ENCODE measurements at places on chromosomes 12 and 14.
A peak's percentile ranks its signal among the peaks of the same experiment; 100 is the strongest.

GRCh38 chr12:103877288-103877687 is 36.3 kb upstream of the NT5DC3 start:
- ATAC-seq: no peak
- H3K27me3 ChIP-seq: no peaks in the 10 kb centered on the region
- no peaks in the 10 kb centered on the region for H3K36me3 ChIP-seq
- no peak overlapping the region for H3K4me3 ChIP-seq
- H3K27ac ChIP-seq: no peak overlapping the region

DNA sequence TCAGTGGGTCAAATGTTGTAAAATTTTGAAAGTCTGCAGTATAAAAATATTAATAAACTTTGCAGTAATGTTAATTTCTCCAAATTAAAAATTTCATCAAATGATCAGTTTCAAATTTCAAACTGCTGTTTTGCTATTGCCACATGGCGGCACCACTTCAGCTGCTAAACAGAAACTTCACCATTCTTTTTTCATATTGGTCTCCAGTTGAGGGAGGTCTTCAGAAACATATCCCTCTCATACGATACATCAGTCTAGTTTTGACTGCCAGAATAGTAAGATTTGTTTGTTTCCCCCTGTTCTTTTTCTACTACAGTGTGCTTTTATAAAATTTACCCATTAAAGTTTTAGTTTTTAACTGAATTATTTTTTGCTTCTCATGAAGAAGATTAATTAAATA is 4.2 kb upstream of the TRHDE start:
- H3K27me3 ChIP-seq: peaks cover 14% of the 10 kb centered on the region
- no peak overlapping the region for H3K4me3 ChIP-seq
- no peaks in the 10 kb centered on the region for H3K36me3 ChIP-seq
- no peaks in the 10 kb centered on the region for H3K4me1 ChIP-seq

DNA sequence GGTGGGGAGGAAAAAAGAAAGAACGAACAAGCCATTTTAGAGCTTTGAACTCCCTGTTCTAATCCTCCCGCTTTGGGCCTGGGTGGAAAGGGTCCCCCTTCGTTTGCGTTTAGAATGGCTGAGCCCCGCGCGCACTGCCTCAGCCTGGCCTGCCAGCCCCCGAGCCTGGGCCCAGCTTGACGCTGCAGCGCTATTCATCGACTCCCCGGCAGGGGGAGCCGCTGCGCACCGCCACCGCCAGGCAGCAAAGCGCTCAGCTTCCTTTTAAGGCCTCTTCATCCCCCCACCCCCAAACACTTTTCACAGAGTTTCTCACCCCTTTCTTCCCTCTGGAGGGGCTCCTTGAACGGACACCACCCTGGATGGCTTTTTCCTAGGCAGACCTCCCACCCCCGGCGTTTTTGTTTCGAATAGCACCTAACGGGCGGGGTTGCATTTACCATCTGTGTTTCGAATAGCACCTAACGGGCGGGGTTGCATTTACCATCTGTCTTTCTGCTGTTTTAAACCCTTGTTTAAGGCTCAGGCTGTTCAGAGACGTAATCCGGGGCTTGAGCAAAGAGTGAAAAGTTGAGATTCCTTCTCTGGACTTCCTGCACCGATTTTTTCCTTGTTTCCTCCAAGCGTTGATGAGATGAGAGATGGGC is 56.4 kb upstream of the PIWIL1 start:
- H3K27me3 ChIP-seq: peaks cover 8% of the 10 kb centered on the region
- no peaks in the 10 kb centered on the region for H3K4me1 ChIP-seq
- H3K36me3 ChIP-seq: no peaks in the 10 kb centered on the region
- H3K4me3 ChIP-seq: no peak overlapping the region
- peak; percentile 31 for ATAC-seq
- no peak overlapping the region for H3K27ac ChIP-seq

DNA sequence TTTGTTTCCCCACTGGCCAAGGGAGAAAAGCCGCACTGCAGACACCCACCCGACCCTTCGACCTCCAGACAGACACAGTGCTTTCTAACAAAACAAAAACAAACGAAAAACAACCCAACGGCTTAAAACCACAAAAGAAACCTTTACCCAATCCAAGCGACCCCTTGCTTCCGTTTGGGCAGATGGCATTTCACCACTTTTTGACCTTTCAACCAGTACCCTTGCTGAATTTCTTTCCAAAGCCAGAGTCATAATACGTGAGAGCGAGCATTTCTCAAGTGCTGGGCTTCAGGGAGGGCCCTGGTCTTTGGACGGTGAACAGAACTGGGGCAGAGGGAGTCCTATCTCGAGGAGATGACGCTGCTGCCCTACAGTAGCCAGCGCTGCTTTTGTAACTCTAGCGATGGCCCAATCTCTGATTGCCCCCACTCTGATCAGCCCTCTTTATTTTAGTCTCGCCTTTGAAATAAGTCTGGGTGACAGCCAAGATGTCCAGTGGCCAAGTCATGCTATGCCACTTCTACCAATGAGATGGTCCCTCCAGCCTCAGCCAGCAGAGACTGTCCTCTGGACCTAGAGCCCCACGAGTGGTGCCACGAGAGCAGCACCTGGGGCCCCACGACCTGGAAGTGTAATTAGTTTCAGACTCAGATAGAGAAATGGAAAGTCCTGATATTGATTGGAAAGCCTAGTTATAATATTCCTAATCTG is 21.9 kb upstream of the ADIPOR2 start:
- H3K36me3 ChIP-seq: no peaks in the 10 kb centered on the region
- peak overlapping the region; percentile 60 for H3K27ac ChIP-seq
- peaks cover 14% of the 10 kb centered on the region for H3K4me1 ChIP-seq
- ATAC-seq: no peak

GRCh38 chr12:120346031-120346430 is 18.5 kb upstream of the PLA2G1B start:
- H3K27ac ChIP-seq: no peak overlapping the region
- H3K36me3 ChIP-seq: no peaks in the 10 kb centered on the region
- no peak overlapping the region for H3K4me3 ChIP-seq
- no peak for ATAC-seq
- H3K4me1 ChIP-seq: no peaks in the 10 kb centered on the region

DNA sequence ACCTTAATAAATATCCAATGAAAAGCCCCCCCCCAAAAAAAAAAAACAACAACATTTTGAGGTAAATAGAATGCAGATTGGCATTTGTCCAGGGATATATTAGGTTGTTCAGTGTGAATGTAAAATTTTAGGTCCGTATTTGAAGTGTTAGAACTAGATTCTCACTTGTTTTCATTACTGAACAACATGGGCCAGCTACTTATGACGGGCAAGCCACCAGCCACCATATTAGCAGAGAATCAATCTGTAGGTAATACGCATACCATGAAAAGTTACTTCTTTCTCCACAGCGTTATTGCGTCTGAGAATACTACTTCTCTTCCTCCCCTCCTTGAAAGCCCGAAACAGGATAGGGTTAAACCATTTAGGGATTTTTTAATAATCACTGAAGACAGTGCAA is 5.4 kb downstream of the FLRT2 start:
- ATAC-seq: no peak
- H3K36me3 ChIP-seq: no peaks in the 10 kb centered on the region
- H3K4me1 ChIP-seq: peaks cover 4% of the 10 kb centered on the region
- peaks cover 47% of the 10 kb centered on the region for H3K27me3 ChIP-seq
- no peak overlapping the region for H3K27ac ChIP-seq

DNA sequence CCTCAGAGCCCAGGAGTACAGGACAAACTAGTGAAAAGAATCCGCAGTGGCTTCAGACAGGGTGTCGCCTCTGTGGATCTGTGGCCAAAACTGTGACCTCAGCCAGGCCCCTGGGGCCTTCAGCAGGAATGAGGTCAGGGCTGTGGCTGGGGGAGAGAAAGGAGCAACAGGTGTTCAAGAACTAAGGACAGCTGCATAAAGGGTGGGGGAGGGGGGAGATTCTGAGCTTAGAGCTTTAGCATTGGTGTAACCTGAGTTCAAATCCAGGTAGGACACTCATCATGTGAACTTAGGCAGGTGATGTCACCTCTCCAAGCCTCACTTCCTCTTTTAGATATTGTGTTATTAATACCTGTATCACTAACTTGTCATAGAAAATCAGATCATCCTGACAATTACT is 40.9 kb upstream of the CORO1C start:
- H3K4me3 ChIP-seq: no peak overlapping the region
- peaks cover 9% of the 10 kb centered on the region for H3K27me3 ChIP-seq
- no peaks in the 10 kb centered on the region for H3K36me3 ChIP-seq
- H3K27ac ChIP-seq: no peak overlapping the region

GRCh38 chr12:41497409-41497808 is 309.3 kb downstream of the PDZRN4 start:
- no peak overlapping the region for H3K27ac ChIP-seq
- no peak overlapping the region for H3K4me3 ChIP-seq
- H3K27me3 ChIP-seq: peaks cover 7% of the 10 kb centered on the region
- H3K36me3 ChIP-seq: no peaks in the 10 kb centered on the region
- ATAC-seq: no peak
- H3K4me1 ChIP-seq: no peaks in the 10 kb centered on the region

GRCh38 chr12:65908147-65908546 is 83.9 kb downstream of the HMGA2 start:
- no peak overlapping the region for H3K4me3 ChIP-seq
- no peak overlapping the region for H3K27ac ChIP-seq
- no peaks in the 10 kb centered on the region for H3K4me1 ChIP-seq
- peaks cover 38% of the 10 kb centered on the region for H3K27me3 ChIP-seq

- H3K36me3 ChIP-seq: no peaks in the 10 kb centered on the region
- no peaks in the 10 kb centered on the region for H3K4me1 ChIP-seq
- no peak overlapping the region for H3K4me3 ChIP-seq
Observed at GRCh38 chr12:92732716-92733115, 29.9 kb downstream of the PLEKHG7 start.

DNA sequence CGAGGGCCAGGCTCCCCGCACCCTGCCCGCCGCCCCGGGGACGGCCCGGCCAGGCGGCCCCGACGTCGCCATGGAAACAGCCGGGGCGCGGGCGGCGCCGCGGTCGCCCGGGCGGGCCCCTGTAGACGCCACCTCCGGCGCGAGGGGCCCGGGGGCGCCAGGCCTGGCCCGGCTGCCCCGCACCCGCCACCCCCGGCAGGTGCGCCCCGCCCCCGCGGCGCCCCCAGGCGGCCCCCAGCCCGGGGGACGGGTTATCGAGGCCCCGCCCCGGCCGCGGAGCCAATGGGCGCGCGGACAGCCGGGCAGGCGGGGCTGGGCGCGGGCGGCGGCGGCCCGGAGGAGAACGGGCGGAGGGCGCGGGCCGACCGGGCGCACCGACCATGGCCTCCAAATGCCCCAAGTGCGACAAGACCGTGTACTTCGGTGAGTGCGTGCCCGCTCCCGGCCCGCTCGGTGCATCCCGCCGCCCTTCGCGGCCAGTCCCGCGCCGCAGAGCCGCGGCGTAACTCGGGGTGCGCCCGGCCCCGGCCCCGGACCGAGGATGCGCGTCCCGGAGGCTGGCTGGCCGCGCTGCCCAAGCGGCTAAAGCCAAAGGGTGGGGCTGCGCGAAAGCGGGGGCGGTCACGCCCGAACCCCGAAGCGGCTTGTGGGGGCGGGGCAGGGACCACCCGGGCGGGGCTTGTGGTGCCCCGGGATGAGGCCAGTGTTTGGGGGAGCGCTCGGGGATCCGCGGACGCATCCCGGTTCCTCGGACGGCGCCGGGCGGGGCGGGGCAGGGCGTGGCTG is at the start of gene CRIP2:
Gene CRIP2, plus strand, starts transcription at position 339 of the 786 bp plus-strand sequence. Its CDS starts 42 bp downstream, at position 381.
- peak; percentile 61 for ATAC-seq
- H3K4me1 ChIP-seq: peaks cover 5% of the 10 kb centered on the region
- peak within 1 kb of the TSS; percentile 38 for H3K4me3 ChIP-seq
- H3K36me3 ChIP-seq: no peaks in the 10 kb centered on the region
- no peaks in the 10 kb centered on the region for H3K27me3 ChIP-seq
- no peak within 1 kb of the TSS for H3K27ac ChIP-seq

DNA sequence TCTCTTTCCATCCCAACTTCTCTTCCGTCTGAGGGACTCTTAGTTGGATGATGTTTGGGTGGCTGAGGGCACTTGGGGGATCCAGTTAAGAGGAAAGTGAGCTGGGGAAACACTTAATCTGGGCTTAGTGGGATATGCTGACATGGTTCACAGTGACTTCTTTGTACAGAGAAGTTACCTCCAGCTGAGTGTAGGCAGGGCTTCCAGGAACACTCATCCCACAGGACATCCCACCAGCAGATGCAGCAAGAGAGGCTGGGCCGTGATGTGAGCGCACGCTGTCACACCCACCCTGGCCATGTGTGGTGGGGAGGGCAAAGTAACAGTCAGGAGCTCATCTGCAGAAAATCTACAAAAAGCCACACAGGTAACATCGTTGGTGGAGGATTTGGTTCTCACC is 832 bp upstream of the CACNA2D4 start:
- H3K27me3 ChIP-seq: peaks cover 3% of the 10 kb centered on the region
- H3K4me3 ChIP-seq: no peak overlapping the region

GRCh38 chr14:64770751-64771150 is 66.5 kb downstream of the PLEKHG3 start:
- no peaks in the 10 kb centered on the region for H3K36me3 ChIP-seq
- no peak overlapping the region for H3K4me3 ChIP-seq
- no peak for ATAC-seq
- H3K27ac ChIP-seq: peak overlapping the region; percentile 78

DNA sequence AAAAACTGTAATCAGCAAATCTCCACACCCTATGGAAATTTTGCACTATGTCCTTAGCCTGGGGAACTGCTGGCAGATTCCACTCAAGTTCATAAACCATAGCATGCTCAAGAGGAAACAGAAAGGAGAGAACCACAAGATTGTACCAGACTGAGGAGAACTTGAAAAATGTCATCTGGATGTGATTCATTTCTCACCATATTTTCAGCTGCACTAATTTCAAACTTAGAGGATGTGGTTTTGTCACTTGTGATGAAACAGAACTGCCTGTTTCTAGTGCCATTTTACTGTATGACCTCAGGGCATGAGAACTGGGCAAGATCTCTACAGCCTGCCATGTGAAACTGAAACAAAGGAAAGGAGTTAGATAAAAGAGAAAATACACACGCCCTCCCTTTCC is 1493.1 kb upstream of the FLRT2 start:
- no peak for ATAC-seq
- H3K4me3 ChIP-seq: no peak overlapping the region
- H3K4me1 ChIP-seq: no peaks in the 10 kb centered on the region

- H3K27ac ChIP-seq: peak overlapping the region; percentile 95
- no peaks in the 10 kb centered on the region for H3K27me3 ChIP-seq
- peak overlapping the region; percentile 72 for H3K4me3 ChIP-seq
- H3K4me1 ChIP-seq: peaks cover 53% of the 10 kb centered on the region
- H3K36me3 ChIP-seq: peaks cover 33% of the 10 kb centered on the region
Observed at GRCh38 chr12:45231515-45232145, 15.7 kb downstream of the ANO6 start.

GRCh38 chr12:15001733-15002382 is 29.0 kb downstream of the PDE6H start:
- peaks cover 20% of the 10 kb centered on the region for H3K27me3 ChIP-seq
- H3K36me3 ChIP-seq: no peaks in the 10 kb centered on the region
- H3K4me3 ChIP-seq: no peak overlapping the region
- ATAC-seq: no peak

DNA sequence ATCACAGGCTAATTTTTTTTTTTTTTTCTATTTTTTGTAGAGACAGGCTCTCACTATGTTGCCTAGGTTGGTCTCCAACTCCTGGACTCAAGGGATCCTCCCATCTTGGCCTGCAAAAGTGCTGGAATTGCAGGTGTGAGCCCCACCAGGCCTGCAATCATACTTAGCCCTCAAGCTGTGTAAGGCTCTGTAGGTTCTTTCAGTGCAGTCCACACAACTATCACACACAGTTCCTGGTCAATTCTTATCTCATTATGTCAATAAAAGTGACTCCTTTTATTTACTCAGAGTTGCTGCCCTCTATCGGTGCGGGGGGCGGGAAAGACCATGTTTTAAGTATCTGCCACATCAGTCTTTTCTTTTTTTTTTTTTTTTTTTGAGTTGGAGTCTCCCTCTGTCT is 29.0 kb downstream of the SLC2A3 start:
- H3K4me1 ChIP-seq: no peaks in the 10 kb centered on the region
- no peak overlapping the region for H3K4me3 ChIP-seq
- peak; percentile 2 for ATAC-seq
- H3K27me3 ChIP-seq: no peaks in the 10 kb centered on the region
- H3K36me3 ChIP-seq: no peaks in the 10 kb centered on the region
- H3K27ac ChIP-seq: no peak overlapping the region
